ENCODE measurements at places on chromosomes 1 and 21.

- DNase-seq = no peak
Measured at GRCh38 chr1:41483001-41483850, 1.3 kb downstream of the EDN2 start.

DNA sequence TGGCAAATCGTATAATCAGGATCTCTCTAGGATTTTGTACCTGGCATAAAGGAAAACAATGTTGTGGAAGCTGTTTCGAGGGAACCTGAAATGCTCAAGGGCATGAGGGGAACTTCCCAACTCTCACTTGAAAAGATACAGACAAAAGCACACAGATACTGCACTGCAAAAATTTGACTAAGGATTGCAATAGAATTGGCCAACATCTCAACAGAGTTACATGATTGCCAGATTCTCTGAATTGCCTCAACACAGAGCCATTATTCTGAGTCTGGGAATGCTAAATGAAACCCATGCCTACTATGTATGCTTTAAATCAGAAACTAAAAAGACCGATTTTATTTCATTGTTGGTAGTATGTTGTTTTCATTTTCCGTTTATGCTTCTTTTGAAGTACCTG, 16.0 kb downstream of the KRTAP19-8 start:
- DNase-seq = no peak

DNA sequence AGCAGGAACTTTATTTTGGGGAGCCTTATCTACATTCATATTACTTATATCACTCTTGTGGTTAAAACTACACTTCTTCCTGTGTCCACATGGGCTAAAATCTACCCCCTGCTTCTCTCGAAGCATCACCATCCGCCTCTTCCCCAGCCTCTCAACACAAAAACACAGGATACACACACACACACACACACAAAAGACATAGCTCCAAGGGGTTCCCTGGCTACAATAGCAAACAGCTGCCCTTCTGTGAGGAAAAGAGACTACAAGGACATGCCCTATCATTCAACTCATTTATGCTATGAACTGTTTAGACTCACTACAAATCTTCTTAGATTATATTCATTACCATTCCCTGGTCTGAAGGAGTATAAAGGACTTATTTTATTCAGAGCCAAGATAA, 155.0 kb downstream of the PIGK start:
- DNase-seq = no peak

GRCh38 chr1:28983509-28984310, 69.3 kb downstream of the EPB41 start:
- no peak for DNase-seq

DNA sequence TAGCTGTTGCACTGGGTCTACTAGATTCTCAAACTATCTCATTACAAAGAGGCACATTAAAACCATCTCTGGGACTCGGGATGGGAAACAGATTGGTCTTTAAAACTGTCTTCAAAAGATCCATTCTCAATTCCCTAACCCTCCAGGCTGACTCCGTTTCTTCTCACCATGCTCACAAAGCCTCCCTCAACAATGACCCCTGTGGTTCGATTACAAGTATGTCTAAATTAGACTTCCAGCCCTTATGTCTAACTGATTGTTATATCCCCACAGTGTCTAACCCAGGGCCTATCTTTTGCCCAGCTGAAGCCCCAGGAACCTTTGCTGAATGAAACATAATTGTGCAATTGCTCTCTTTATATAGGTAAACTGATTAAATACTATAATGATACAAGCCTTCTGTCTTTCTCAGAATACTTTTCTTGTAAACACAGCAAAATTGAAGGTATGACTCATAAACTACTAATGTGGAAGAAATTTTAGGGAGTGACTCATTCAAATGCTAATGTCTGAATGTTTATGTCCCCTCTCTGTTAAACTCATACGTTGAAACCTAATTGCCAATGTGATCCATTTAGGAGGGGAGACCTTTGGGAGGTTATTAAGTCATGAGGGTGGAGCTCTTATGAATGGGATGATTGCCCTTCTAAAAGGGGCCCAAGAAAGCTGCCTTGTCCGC, 65.6 kb upstream of the DAB1 start:
- DNase-seq = no peak

DNA sequence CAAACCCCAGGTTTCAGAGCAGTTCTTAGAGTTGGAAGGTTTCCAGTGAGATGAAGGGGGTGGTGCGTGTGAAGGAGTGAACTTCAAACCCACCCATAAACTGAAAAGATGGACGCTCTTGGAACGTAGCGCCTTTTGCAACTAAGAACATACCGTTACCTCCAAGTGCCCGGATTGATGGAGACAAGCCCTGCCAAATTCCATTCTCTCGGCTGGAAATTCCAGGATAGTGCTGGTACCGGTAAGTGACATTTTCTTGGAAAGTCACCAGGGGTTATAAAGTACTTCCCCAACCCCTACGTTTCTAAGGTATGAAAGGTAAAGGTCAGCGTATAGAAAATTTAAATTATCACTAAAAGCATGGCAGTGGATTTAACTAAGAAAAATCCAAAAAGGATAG, 91.6 kb upstream of the CLDN14 start:
- DNase-seq = no peak

GRCh38 chr1:5711956-5712645, 280.1 kb downstream of the NPHP4 start:
- no peak for DNase-seq

DNA sequence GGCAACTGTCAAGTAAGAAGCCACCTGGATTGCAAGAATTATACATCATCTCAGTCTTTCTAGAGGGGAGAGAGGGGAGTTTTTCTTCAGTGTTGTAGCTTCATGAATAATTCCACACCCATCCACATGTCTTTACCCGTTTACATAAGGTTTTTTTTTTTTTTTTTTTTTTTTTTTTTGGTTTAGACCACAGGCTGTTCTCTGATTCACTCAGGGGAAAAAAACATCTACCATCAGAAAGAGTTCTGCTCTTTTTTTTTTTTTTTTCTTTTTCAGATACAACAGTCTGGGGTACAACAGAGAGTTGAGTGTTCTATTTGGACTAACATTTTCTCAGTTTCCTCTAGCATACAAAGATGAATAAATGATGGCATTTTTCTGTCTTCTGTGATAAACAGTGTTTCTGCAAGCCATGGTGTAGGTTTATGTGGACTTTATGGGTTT, 4.9 kb upstream of the KIF14 start:
- DNase-seq = no peak

DNA sequence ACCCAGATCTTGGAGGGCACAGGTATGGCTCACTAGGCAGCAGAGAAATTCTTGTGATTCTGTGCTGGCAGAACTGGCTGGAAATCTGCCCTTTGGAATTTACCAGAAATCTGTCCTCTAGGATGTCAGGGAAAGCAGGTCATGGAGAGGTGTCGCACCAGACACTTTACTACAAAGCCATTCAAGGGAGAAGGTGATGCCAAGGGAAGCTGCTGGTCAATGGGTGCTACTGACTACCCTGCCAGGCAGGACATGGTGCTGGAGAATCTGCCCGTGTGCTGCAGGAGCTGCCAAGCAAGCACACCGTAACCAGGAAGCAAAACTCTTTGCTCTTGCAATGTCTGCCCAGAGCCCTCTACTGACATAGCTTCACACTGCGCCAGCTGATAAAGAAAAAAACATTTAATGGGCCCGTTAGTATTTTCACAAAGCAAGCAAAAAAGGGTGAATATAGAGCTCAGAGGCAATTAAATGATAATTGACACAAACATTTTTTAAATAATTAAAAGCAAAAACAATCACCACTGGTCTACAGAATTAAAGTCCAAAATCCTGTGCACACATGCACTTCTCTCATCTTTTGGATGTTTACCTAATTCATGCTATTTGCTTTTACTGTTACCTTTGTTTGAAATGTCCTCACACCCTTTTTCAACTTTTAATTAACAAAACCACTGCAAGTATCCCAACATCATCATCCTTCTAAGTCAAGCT, 7.2 kb upstream of the FBXO28 start:
- DNase-seq = no peak

DNA sequence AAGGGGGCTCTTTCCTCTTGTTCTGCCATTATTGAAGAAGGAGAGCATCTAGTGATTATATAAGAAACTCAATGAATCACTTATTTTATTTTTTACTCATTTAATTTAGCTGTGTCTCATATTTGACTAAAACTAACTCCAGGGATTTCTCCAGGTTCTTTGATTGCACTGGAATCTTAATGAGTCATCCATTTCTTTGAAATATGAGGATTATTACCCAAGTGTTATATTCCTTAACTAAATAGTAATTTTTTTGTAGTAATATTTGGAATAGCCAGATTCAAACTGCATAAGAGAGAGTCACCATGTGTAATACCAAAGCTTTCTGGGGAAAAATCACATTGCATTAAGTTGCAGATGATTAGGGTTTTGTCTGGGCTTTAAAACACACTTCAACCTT, 59.5 kb downstream of the NTMT2 start:
- DNase-seq = no peak

GRCh38 chr1:41614818-41615217, 130.3 kb upstream of the EDN2 start:
- DNase-seq = no peak

- no peak for DNase-seq
Measured at GRCh38 chr1:30657131-30658013, 66.0 kb downstream of the MATN1 start.

DNA sequence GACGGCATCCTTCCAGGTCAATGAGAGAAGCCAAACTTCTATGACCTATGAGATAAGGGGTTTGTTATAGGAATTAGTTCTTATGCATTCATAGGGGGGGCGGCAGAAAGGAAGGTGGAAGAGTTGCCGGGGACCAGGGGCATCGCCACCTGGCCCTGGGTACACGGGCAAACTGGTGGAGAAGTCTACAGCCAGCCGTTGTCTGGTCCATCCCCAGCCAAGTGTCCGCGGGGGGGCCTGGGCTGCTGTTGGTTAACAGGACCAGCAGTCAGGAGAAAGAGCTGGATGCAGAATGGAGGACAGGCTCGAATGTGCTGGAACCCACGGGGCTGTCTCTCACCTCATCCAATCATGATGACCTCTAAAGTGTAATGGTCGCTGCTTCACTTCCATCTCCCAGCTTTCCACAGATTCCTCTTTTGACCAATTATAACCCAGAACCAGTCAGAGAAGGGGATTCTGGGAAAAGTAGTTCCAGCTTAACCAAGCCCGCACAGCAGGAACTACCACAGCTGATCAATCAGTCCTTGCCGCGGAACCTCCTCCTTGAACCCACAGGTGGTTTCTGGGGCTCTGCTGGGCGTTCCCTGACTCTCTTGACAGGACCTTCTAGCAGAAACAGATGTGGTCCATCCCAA, 17.8 kb downstream of the TMEM51 start:
- DNase-seq = no peak

GRCh38 chr1:185559684-185560331, 174.4 kb upstream of the HMCN1 start:
- no peak for DNase-seq

GRCh38 chr1:245469734-245470133, 314.9 kb downstream of the KIF26B start:
- DNase-seq = no peak

DNA sequence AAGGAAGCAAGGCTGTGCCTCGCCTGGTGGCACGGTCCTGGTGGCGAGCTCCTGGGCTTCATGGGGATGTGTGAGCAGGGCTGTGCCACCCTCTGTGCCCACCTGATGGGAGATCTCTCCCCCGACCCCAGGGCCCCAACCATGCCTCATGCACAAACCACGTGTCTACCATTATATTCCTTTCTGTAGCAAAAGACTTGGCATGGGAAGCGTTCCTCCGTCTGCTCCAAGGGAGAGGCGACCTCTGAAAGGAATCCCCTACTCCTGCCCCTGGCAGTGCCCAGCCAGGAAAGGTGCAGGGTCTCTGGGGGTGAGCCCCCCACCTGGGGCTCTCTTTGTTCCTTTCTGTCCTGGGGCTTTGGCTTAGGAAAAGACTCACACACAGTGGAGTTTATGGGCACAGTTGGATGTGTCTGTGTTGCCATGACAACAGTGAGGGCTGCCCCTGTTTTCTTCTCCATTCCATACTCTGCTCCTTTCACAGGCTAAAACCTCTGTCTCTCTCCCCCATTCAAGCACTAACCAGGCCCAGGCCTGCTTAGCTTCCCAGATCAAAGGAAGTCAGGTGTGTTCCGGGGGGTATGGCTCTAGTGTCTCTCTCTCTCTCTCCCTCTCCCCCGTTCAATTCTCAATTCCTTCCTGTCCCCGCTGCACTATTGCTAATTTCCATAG, 21.4 kb upstream of the LRRN2 start:
- no peak for DNase-seq

GRCh38 chr21:38291874-38292273, 35.1 kb downstream of the KCNJ15 start:
- no peak for DNase-seq

GRCh38 chr1:7084232-7084894, 299.1 kb downstream of the CAMTA1 start:
- DNase-seq = no peak

DNA sequence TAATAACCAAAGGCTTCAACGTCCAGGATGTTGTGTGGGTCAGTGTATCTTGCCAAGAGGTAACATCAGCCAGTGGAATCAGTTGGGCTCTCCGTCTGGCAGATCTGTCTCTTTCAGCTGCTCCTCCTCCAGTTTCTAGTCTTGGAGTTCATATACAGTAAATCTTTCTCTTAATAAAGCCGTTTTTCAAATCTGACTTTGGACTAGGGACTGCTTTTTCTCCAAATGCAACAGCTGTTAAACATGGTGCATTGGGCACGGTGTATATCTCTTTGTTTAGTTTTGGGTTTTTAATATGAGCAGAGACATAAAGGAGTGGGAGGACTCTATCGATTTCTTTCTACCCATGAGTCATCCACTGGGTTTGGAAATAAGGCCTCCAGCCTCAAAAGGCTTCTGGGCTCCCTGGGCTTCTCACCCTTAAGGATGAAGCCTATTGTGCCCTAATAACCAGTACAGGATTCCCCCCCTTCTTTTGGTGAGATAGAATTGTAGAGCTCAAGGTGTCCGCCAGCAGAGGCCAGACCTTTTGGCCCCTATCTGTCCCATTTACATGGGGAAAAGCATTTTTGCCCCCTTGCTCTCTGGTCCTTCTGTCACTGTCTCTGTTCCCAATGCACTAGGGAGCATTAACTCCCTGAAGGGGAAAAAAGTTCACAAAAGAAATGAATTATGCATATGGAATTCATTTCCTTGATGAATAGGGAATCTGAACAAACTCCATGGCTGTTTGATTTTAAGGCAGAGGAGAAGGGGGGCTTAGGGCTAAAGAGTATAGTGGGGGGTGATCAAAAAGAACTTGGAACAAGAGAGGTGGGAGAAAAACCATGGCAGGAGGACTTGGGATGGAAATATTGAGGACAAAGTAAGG, 86.0 kb downstream of the PBX1 start:
- DNase-seq = no peak

DNA sequence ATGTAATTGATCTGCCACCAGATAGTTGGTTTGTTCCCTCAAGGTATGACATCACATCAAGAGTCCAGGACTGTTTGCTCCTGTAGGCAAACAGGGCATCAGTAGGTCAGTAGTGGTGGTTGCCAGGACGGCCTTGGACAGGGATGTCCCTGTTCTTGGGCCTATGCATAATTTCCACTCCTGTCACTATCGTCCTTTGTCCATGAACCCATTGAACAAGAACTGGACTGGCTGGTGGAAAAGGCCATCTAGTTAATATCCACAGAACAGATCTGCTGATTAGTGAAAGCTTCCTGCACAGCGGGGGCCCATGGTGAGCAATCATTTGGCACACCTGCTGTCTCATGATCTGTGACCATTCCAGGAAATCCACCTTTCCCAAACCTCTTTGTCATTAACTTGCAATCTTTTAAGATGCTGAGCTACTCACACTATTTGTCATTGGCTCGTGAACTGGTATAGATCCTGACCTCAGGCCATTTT, 12.4 kb upstream of the BSDC1 start:
- no peak for DNase-seq

- no peak for DNase-seq
Measured at GRCh38 chr1:3869751-3870301, 12.6 kb downstream of the DFFB start.

GRCh38 chr1:36528361-36529349, 45.9 kb upstream of the CSF3R start:
- no peak for DNase-seq

GRCh38 chr1:207833381-207833780, 77.5 kb downstream of the CD34 start:
- DNase-seq = no peak
